ENCODE measurements at places on chromosomes 2 and 18. TPM values are rescaled to one million over a fixed set of nuclear protein-coding genes. Genes with fewer than 3 reads are reported as not detected.

DNA sequence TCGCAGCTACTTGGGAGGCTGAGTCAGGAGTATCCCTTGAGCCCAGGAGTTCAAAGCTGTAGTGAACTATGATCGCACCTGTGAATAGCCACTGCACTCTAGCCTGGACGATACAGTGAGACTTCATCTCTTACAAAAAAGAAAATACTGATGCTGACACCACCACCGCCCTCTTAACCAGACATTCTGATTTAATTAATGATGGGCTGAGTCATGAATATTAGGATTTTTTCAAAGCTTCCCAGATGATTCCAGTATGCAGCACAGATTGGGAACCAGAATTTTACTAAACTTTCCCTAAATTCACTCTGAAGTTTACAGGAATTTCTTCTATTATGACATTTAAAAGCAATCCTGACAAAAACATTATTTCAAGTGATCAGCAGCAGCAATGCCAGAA is 130.1 kb downstream of the ERBB4 start:
- DNase-seq, result no peak

- DNase-seq, result no peak
These were observed 172.9 kb downstream of the WDR7 start for GRCh38 chr18:56823986-56824565.

COLEC11 gene
- 2.4 TPM for total RNA-seq

- peak; percentile 80 for DNase-seq
These were observed 158.4 kb downstream of the SETBP1 start for GRCh38 chr18:44838971-44839666.

GRCh38 chr2:176126929-176127773 is 2.4 kb upstream of the HOXD8 start:
- peak; percentile 80 for DNase-seq

IL36RN gene
- total RNA-seq, result not detected

DNA sequence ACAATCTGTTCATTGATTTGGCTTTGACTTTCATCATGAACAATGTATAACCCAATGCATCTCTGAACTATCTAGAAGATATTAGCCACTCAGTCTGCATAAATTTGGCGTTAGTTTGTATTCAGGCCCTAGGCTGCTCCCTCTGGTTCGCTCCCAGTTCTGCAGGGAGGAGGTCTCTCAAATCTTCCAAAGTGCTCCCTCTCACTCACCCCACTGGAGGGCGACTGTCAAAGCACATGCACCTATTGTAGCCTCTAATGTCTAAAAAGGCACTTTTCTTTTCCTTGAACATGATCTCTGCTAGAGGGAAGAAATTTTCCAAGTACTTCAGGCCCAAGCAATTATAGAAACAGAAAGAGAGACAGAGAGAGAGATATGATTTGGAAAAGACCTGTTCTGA is 291.5 kb downstream of the TDRD15 start:
- DNase-seq, result no peak

RPRM gene
- total RNA-seq, result 7.7 TPM

DNA sequence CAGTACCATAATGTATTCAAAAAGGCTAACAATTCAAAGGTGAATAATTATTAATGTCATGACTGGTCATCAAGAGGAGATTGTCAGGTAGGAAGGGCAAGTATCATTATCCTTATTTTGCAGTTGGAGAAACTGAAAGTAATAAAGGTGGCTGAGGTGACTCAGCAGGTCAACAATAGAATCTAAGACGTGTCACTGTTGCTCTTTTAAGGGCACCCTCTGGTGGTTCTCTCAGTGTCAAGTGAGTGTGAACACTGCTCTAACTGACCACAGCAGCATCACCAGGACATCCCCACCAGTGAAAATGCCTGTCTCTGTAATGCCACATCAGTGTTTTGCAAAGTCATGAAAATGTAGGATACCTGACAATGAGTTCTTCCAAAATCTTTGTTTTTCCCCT is 69.7 kb downstream of the DCC start:
- no peak for DNase-seq

- no peak for DNase-seq
These were observed 20.1 kb upstream of the TCF7L1 start for GRCh38 chr2:85112906-85113625.

- no peak for DNase-seq
These were observed 3.6 kb upstream of the GBX2 start for GRCh38 chr2:236171680-236172254.

- no peak for DNase-seq
These were observed 345.2 kb downstream of the ALK start for GRCh38 chr2:29576231-29576630.

DNA sequence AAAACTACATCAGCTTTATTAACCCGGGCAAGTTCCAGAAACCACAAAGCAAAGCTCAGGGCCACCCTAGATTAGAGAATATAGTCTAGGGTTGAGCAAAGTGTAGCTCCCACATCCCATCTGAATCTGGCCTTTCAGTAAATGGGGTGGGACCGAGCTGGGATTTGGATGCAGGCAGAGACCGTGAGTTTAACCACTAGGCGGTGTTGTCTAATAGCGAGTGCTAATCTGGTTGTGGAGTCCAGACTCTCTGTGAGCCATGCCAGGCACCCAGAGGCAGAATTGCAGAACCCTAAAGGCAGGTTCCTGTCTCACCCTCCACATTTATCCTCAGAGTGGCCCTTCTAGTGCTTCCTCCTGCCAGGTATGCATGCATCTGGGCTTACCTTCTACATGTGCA is 435.9 kb downstream of the TSN start:
- no peak for DNase-seq
